H4 (cell line): ENCODE measurements at places on chromosomes 12 and 14.

DNA sequence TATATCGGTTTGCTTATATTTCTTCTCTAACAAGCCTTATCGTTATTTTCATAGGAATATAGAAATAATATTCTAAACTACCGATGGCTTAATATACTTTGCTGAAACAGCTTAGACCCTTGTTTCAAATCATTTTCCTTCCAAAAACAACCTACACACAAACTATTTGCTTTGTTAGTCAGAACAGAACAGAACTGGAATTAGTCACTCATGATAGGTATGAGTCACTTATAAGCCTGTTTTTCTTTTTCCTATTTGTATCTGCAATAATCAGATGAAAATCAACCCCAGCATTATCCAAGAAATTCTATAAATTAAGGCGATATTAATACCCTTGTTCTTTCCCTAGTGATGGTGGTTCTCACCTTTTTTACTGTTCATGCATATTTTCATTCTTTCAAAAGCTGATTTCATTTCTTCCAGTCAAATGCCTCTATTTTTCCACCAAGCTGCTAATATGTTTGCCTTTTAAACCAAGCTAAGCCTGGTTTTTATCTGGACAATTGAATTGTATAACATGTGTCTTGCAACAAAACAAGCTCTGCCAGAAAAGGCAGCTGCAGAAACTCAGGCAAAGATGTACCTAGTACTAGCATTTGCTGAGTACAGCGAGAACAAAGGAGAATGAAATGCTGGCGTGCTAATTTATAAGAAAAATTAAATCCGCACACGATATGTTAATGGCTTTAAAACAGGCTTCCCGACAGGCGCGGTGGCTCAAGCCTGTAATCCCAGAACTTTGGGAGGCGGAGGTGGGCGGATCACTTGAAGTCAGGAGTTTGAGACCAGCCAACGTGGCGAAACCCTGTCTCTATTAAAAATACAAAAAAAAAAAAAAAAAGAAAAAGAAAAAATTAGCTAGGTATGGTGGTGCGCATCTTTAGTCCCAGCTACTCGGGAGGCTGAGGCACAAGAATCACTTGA, 1418.2 kb downstream of the AACS start:
- peak; percentile 26 for DNase-seq

- no peak for DNase-seq
These were observed 25.2 kb downstream of the MTA1 start for GRCh38 chr14:105444859-105445258.

- DNase-seq: no peak
These were observed 29.7 kb downstream of the CHGA start for GRCh38 chr14:92952481-92953298.

DNA sequence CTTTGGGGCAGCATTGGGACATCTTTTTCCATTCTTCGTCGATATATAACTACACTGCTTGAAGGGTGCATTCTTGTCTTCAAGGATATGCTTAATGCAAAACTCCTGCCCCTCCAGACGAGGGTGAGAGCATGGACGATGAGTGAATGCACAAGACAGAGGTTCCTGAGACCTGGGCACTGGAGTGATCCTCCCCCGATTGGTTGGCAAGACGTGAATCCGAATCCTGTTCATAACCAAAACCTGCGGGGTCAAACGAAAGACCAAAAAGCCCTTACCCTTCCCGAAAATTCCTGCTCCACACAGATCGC, 684 bp downstream of the KANSL2 start:
- peak; percentile 6 for DNase-seq

DNA sequence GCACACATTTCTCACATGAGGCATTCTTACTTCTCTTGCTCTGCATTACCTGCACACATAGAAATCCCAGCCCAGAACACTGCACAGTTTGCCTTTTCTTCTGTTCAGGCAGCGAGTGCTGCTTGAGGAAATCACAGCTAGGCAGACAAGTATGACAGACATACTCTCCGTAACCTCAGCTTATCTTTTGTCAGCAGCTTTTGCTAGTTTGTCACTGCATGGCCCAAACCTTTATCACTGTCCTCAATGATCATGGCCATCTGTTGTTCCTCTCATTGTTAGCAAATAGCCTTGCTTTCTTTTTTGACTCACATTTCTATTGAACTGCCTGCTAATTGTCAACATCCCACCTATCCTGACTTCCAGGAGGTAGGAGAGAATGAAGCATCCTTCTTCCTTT, 5.3 kb downstream of the ZNF10 start:
- DNase-seq: no peak

GRCh38 chr14:72699852-72700257, 194.0 kb downstream of the DPF3 start:
- peak; percentile 11 for DNase-seq

- no peak for DNase-seq
These were observed 198.2 kb upstream of the PRMT8 start for GRCh38 chr12:3292677-3293412.

DNA sequence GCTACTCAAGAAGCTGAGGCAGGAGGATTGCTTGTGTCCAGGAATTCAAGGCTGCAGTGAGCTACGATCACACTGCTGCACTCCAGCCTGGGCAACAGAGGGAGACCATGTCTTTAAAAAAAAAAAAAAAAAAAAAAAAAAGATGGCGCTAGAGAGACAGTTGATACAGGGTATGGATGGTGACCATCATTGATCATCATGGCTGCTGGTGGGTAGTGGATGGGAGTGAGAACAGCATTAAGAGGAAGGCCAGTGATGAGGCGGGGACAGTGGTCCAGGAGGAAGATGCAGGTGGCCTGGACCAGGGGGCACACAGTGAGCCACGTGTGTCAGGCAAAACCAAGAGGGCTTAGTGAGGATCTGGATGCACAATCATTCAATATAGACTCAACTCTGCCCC, 26.8 kb upstream of the MAP1LC3B2 start:
- DNase-seq: no peak

DNA sequence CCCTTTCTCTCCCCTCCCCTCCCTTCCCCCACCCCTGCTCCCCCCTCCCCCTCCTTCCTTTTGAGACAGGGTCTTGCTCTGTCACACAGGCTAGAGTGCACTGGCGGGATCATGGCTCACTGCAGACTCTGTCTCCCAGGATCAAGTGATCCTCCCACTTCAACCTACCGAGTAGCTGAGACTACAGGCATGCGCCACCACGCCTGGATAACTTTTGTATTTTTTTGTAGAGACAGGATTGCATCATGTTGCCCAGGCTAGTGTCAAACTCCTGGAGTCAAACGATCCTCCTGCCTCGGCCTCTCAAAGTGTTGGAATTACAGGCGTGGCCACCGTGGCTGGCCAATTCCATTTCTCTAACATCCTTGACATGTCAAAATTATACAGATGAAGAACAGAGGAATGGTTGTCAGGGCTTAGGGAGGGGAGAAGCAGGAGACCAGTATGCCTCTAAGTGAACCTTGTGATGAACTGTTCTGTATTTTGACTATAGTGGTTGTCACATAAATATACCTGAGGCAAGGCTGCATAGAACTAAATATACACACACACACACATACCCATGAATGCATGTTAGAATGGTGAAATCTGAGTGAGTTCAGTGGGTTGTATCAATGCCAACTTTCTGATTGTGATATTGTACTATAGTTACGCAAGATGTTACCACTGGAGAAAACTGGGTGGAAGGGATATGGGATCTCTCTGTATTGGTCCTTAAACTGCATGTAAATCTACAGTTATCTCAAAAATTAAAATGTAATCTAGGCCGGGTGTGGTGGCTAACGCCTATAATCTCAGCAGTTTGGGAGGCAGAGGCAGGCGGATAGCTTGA, 3.6 kb upstream of the CFAP73 start:
- no peak for DNase-seq
